C1 segment of cervical spinal cord (tissue), 14 donors: ENCODE measurements at places on chromosomes 6 and 20.

- no peak for DNase-seq
These were observed 100.8 kb downstream of the MOXD1 start for GRCh38 chr6:132300323-132300949.

GRCh38 chr20:6976106-6976900 lies 208.8 kb downstream of the BMP2 start:
- no peak for DNase-seq

GRCh38 chr6:131954775-131955107 lies 3.6 kb upstream of the CCN2 start:
- DNase-seq, result no peak

GRCh38 chr20:11891077-11891775 lies 26.5 kb upstream of the BTBD3 start:
- DNase-seq, result peak; percentile 66

GRCh38 chr20:10313215-10313614 lies 94.6 kb downstream of the SNAP25 start:
- peak; percentile 35 for DNase-seq

- DNase-seq, result no peak
These were observed 407.5 kb upstream of the PLCB4 start for GRCh38 chr20:8661229-8661952.

GRCh38 chr6:15426901-15427300 lies 181.0 kb downstream of the JARID2 start:
- no peak for DNase-seq

DNA sequence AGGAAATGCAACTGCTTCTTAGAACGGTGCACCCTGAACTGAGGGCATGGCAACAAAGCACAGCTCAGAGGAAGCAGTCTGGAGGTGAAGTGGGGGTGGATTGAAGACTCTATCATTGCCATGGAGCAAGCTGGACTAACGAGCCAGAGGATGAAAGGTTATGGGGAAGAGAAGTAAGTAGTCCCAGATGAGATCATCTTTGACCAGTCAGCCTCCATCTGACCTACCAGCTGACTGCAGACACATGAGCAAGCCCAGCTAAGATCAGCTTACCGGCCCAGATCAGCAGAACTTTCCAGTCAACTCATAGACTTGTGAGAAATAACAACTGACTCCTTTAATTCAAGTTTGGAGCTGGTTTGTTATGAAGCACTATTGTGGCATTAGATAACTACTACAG lies 9.1 kb upstream of the JAG1 start:
- no peak for DNase-seq

DNA sequence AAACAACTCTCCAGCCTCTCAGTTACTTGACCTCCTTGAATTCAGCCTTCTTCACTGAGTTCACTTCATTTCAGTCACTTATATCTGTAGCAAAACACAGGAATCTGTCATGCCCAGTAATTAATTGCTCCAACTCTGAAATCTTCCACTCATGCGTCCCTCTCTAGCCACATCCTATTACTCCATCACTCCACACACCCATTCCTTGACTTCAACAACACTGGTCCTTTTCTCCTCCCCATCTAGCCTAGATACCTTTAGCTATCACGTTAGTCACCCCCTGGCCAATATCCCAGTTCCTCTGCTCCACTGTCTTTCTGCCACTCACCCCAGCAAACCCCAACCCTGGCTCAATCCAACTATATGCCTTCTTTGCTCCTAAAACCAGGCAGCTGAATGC lies 7.7 kb downstream of the ZHX3 start:
- no peak for DNase-seq

- DNase-seq, result peak; percentile 46
These were observed 47.8 kb upstream of the ARMC2 start for GRCh38 chr6:108800427-108800864.

GRCh38 chr6:147065786-147066185 lies 138.4 kb upstream of the STXBP5 start:
- DNase-seq, result no peak

DNA sequence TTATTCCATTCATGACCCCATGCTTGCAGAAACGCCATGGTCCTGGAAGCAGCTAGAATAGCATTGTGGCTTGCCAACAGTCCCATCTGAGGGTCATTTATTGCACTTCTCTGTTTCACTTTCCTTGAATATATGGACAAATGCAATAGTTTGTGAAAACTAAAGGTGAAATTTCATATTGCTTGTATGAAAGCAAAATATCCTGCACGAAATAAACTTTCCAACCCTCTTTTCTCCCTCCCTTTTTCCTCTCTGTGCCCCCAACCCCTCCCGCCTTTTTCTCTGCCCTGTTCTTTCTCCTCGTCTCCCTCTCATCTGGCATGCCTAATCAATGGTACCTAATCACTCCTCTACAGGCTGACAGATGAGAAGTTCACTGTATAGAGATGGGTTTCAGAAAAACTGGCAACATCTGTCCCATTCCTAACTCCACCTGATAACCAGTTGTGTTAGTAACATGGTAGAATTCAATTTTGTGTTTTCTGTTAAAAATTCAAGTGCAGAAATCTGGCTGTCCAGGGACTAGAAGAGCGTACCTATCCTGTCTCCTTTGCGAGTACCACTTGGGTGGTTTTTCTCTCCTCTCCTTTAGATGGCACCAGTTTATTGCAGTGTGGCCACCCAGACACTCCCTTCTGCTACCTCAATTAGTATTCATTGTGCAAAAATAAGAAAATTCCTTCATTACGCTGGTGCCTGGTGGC lies 198.6 kb downstream of the FOXA2 start:
- no peak for DNase-seq

- no peak for DNase-seq
These were observed 4.1 kb downstream of the TRPC4AP start for GRCh38 chr20:35088231-35089145.

- peak; percentile 76 for DNase-seq
These were observed 105.6 kb downstream of the PREX1 start for GRCh38 chr20:48722002-48722731.

DNA sequence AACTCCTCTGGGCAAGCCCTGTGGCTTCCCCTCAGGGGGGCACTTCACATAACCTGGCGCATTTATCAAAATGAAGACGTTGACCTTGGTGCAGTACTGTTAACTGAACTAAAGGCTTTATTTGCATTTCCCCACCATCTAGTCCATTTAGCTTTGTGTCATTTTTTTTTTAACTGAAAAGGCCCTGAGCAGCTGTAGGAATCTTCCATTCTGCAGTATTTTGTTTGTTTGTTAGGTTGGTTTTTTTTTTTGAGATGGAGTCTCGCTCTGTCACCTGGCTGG lies 10.7 kb downstream of the TMEM181 start:
- DNase-seq, result no peak

- no peak for DNase-seq
These were observed 515.5 kb downstream of the COL12A1 start for GRCh38 chr6:74690365-74690764.
